ENCODE measurements at places on chromosomes 6 and 20. TPM values are rescaled to one million over a fixed set of nuclear protein-coding genes. Genes with fewer than 3 reads are reported as not detected.
A peak's percentile ranks its signal among the peaks of the same experiment; 100 is the strongest.

Gene ETV7
- total RNA-seq = 2.0 TPM

Gene TBX18
- 35.1 TPM for total RNA-seq

Gene C4B
- total RNA-seq = 0.28 TPM

Gene TNNC2
- total RNA-seq = not detected

Gene MYCT1
- total RNA-seq = not detected

Gene ZFP57
- total RNA-seq = not detected

Gene RAD21L1
- 0.19 TPM for total RNA-seq

Gene SLC26A8
- not detected for total RNA-seq

Gene LAMA2
- total RNA-seq = 3.3 TPM

DNA sequence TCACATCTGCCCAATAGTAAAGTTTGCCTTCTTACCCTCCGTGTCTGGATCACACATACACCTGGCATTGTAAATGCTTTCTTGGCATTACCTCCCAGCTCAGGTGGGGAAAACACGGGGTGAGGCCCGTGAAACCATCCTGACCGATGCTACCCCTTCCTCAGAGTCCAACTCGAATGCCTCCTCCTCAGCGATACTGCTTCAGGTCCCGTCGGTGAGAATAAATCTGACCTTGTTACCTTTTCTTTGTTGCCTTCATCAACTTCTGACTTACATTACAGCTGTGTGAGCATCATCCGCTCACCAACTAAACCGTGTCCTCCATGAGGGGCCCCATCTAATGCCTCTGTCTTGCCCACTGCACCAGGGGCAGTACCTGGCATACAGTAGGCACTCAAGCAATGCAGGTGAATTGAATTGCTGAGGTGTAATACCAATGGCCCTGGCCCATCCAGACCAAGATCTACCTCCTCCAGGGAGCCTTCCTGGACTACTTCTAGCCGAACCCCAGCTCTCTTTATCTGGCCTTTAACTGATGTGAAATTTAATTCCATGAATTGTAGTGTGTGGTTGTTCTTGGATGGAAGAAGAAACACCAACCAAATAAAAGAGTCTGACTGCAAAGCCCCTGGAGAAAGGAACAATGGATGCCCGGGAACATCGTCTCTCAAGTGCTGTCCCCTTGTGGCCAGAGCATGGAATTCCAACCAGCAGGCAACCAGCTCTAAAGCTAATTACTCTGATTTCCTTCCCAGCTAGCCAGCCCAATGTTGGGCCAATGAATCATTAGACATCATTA, 141.5 kb downstream of the ANKRD60 start:
- DNase-seq = peak; percentile 62
- no peak overlapping the region for H3K27ac ChIP-seq
- H3K27me3 ChIP-seq = no peaks in the 10 kb centered on the region
- H3K4me1 ChIP-seq = peaks cover 4% of the 10 kb centered on the region
- no peaks in the 10 kb centered on the region for H3K36me3 ChIP-seq

DNA sequence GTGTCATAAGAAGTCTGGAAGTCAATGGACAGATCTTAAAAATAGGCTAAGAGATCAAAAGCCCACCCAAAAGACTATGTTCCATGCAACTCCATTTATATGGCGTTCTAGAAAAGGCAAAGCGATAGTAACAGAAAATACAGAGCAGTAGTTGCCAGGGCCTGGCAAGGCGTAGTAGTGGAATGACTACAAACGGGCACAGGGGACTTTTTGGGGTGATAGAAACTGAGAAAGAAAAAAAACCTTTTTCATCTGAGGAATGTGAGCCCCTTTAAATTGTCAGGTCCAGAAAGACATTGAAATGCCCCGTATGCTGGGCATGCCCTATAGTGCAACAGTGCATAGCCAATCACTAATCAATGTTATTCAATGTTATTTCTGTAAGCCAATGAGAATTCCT, 47.2 kb upstream of the FAM50B start:
- H3K27me3 ChIP-seq = no peaks in the 10 kb centered on the region
- peak overlapping the region; percentile 46 for H3K27ac ChIP-seq
- no peak overlapping the region for H3K4me3 ChIP-seq
- no peaks in the 10 kb centered on the region for H3K36me3 ChIP-seq
- peaks cover 95% of the 10 kb centered on the region for H3K4me1 ChIP-seq
- no peak for DNase-seq

DNA sequence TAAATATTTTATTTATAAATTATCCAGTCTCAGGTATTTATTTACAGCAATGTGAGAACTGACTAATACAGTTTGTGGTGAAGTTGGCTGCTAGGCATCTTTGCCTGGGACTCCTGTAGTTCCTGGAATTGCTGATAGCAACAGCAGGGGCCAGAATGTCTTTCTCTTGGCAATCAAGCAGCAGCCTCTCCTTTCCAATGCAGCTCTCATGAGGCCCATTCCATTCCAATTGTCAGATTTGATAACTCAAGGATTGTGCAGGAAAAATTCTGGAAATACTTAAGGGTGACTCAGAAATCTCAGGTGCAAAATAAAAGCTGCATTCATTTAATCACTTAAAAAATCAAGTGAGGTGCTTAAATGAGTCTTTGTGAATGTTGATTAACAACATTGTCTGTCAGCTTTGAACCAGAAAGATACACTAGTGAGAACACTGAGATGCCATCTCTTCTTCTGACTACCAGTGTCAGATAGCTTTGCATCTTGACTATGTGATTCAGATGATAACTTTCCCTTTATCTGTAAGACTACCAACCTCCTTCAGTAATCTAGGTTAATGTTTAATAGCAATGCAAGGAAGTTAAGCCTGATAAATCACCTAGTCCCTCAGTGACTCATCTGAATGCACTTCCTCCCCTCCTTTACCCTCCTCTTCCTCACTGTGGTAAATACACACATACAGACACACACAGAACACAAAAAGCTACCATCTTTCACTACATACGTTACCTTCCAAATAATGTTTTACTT, 32.1 kb upstream of the COL21A1 start:
- H3K4me3 ChIP-seq = no peak overlapping the region
- H3K36me3 ChIP-seq = no peaks in the 10 kb centered on the region
- peaks cover 38% of the 10 kb centered on the region for H3K4me1 ChIP-seq
- no peaks in the 10 kb centered on the region for H3K27me3 ChIP-seq
- peak overlapping the region; percentile 35 for H3K27ac ChIP-seq
- no peak for DNase-seq

GRCh38 chr6:125507987-125508655, 206.4 kb upstream of the HDDC2 start:
- DNase-seq = no peak
- no peaks in the 10 kb centered on the region for H3K4me1 ChIP-seq
- no peaks in the 10 kb centered on the region for H3K27me3 ChIP-seq
- H3K36me3 ChIP-seq = no peaks in the 10 kb centered on the region

- DNase-seq = no peak
- no peaks in the 10 kb centered on the region for H3K27me3 ChIP-seq
- no peaks in the 10 kb centered on the region for H3K4me1 ChIP-seq
- H3K4me3 ChIP-seq = no peak overlapping the region
- no peaks in the 10 kb centered on the region for H3K36me3 ChIP-seq
Measured at GRCh38 chr6:39800034-39801032, 8.2 kb downstream of the DAAM2 start.

- H3K4me1 ChIP-seq = no peaks in the 10 kb centered on the region
- H3K27me3 ChIP-seq = 0 out of 2 replicates have a peak, but pooled peaks cover 5% of the 10 kb centered on the region
- no peak overlapping the region for H3K27ac ChIP-seq
- H3K4me3 ChIP-seq = no peak overlapping the region
Measured at GRCh38 chr6:40671001-40671693, 84.0 kb upstream of the LRFN2 start.

DNA sequence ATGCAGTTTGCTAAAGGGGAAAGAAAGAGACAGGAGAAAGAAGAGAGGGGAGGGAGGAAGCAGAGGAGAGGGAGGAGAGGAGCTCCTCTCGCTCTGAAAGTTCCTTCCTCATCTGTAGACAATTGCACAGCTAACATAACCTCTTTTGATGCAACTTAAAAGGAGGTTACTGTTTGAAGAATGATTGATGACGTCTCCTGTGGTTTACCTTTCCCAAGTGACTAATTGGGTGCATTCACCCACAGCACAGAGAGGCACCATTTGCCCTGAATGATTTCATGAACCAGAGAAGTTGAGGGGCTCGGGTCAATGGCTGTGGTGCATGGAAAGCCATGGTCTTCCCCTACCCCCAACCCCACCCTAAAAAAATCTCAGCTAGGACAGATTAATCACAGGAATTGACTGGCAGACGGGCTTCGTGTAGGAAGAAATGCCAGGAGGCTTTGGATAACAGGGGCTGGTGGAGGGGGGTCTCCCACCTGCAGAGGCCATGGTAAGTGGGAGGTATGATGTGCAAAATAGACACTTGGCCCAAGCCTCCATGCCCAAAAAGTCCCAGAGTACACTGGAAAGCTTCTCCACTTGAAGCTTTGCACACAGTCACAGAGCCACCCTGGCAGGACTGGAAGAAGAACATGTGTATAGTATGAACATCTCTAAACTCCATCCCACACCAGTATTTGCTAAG, 213.7 kb downstream of the ANKRD60 start:
- H3K4me3 ChIP-seq = no peak overlapping the region
- H3K4me1 ChIP-seq = peaks cover 49% of the 10 kb centered on the region
- H3K27ac ChIP-seq = no peak overlapping the region
- no peaks in the 10 kb centered on the region for H3K27me3 ChIP-seq
- DNase-seq = no peak
- H3K36me3 ChIP-seq = no peaks in the 10 kb centered on the region

DNA sequence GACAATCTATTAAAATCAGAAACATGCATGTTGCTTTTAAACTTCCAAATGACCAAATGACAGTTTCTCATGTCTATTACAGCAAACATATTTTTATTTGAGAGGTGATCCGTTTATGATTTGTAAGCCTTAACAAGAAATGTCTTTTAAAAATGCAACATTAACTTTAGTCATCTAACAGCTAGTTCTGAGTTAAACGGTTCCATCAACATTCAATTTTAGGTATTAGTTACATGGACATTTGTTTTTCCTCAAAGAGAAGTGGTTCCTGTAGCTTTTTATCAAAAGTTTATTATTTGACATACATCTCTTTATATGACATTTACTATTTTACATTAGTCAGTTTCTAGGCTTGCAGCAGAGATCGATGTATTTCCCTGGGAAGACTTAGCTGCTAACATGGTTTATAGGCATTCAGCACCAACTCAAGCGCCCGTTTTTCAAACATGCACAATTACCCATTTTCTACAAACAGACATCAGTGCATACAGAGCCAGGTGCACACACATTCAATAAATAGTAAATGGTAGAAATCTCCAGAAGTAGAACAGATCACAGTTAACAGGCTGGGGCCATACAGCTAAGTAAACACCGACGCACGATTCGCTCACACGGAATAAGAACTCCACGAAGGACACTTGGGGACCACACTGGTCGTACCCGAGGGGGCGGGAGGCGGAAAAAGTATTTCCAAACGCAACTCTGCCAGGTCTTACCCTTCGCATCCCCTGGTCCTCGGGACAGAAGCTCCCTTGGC, 882 bp downstream of the CNR1 start:
- H3K36me3 ChIP-seq = no peaks in the 10 kb centered on the region
- H3K27me3 ChIP-seq = peaks cover 69% of the 10 kb centered on the region
- peak overlapping the region; percentile 43 for H3K4me3 ChIP-seq
- no peak for DNase-seq
- H3K4me1 ChIP-seq = peaks cover 16% of the 10 kb centered on the region

GRCh38 chr20:26169506-26169905, 472.9 kb upstream of the ZNF337 start:
- no peak for DNase-seq
- peaks cover 22% of the 10 kb centered on the region for H3K4me1 ChIP-seq
- no peak overlapping the region for H3K4me3 ChIP-seq
- H3K27me3 ChIP-seq = no peaks in the 10 kb centered on the region
- H3K36me3 ChIP-seq = no peaks in the 10 kb centered on the region

GRCh38 chr6:104728448-104728847, 131.3 kb downstream of the HACE1 start:
- H3K27me3 ChIP-seq = no peaks in the 10 kb centered on the region
- H3K27ac ChIP-seq = peak overlapping the region; percentile 32
- no peaks in the 10 kb centered on the region for H3K4me1 ChIP-seq
- H3K4me3 ChIP-seq = no peak overlapping the region

DNA sequence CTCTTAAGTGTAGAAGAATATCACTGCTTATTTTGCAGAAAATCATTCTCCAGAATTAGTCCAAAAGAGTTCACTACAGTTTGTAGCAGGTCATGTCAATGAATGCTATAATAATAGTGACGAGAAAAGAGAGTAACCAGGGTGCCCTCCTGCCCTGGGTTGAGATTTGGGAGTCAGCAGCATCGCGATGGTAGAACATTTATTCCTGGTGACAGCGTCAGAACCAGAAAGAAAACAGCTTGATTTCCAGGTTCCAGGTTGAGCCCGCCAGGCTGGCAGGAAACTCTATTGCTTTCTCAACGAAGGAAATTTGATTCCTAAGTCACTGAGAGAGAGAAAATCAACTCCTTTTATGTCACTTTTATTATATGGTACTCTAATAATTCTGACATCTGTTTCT, 550.3 kb downstream of the QKI start:
- H3K4me3 ChIP-seq = no peak overlapping the region
- H3K4me1 ChIP-seq = no peaks in the 10 kb centered on the region
- H3K27me3 ChIP-seq = no peaks in the 10 kb centered on the region

DNA sequence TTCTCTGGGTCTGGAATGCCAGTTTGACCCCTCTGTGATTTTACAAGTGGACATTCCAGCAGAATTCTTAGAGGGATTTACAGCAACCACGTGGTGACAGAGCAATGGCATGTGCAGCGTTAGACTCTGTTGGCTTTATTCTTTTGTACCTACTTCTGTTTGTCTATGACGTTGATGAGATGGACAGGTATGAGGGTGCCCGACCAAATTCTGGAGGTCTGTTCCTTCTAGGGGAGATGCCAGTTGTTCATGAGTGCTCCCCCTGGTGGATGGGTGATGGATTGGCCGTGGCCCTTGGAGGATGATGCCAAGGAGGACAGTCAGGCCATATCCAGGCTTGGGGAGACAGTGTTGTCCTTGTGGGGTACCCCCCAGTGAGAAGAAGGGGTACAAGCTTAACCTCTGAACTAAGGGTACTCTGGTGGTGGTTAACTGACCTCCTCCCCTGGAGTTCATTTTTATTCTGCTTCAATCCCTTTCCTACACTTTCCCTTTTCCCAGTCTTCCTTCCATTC, 198.6 kb downstream of the DTNBP1 start:
- no peak overlapping the region for H3K4me3 ChIP-seq
- peak; percentile 52 for DNase-seq
- peaks cover 5% of the 10 kb centered on the region for H3K4me1 ChIP-seq
- 0 out of 2 replicates have a peak, but pooled peaks cover 2% of the 10 kb centered on the region for H3K36me3 ChIP-seq
- no peaks in the 10 kb centered on the region for H3K27me3 ChIP-seq

- H3K36me3 ChIP-seq = no peaks in the 10 kb centered on the region
- no peaks in the 10 kb centered on the region for H3K27me3 ChIP-seq
- H3K27ac ChIP-seq = no peak overlapping the region
- no peak overlapping the region for H3K4me3 ChIP-seq
- DNase-seq = no peak
Measured at GRCh38 chr6:118780668-118781067, 113.3 kb upstream of the ASF1A start.

All from SJSA1 (cell line).